ENCODE measurements at places on chromosomes 6 and 20.

DNA sequence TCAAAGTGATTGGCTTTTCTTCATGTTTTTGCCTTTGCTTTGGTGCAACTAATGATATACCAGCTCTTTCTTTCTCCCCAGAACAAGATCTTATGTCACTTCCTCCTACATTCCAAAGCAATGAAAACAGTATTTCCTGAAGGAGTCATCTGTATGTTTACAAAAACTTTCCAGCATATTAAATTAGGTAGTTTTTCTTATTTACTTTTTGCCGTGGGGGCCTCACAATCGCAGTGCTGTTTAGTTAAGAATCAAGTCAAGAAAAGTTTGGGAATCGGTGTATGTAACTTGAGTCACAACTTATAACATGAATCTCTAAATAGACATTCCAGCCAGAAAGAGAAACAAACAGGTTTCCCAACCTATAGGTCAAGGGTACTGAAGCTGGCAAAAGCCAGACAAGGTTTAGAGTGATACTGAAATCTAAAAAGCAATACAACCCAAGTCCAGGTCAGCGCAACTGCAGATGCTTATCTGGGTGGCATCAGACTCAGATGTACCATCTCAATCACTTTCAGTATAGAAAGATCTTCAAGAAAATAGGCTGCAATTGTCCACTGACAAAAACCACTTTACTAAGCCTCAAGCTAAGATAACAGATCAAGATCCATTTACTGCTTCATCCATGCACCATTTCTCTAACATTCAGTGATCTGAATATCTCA lies 63.6 kb downstream of the IPCEF1 start:
- no peak overlapping the region for H3K4me3 ChIP-seq
- DNase-seq = no peak
- no peaks in the 10 kb centered on the region for H3K4me1 ChIP-seq
- H3K36me3 ChIP-seq = no peaks in the 10 kb centered on the region

- H3K27ac ChIP-seq = no peak overlapping the region
- DNase-seq = no peak
- H3K4me3 ChIP-seq = no peak overlapping the region
Measured at GRCh38 chr6:100740439-100740838, 140.7 kb downstream of the ASCC3 start.

- H3K4me1 ChIP-seq = peaks cover 39% of the 10 kb centered on the region
- H3K27ac ChIP-seq = no peak overlapping the region
- H3K4me3 ChIP-seq = no peak overlapping the region
- H3K36me3 ChIP-seq = no peaks in the 10 kb centered on the region
- no peaks in the 10 kb centered on the region for H3K27me3 ChIP-seq
Measured at GRCh38 chr6:166440106-166440505, 57.4 kb upstream of the MPC1 start.

DNA sequence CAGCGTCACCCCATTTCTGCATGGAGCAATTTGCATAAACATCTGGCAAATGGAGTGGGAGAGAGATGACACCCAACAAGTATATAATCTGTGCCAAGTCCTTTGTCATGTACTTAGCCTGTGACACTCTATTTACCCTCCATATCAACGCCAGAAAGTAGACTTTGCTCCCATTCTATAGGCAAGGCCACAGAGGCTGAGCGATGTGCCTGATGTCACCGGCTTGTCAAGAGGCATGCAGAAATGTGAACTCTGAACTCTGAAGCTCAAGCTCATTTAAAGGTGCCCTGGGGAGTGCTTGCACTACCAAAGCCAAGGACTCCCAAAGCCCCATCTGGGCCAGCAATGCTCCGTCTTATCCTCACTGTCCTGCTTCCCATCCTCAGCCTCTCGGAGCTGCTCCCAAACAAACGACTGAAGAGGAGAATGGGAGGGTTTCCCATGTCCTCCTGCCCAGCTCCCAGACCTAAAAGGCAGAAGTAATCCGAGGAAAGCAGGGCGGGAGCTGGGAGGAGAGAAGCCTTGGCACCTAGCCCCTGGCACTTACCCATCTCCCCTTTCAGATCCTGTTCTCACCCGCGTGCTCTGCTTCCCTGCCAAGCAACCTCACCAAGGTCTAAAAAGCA lies 9.2 kb downstream of the CPNE5 start:
- H3K27me3 ChIP-seq = no peaks in the 10 kb centered on the region
- H3K4me1 ChIP-seq = no peaks in the 10 kb centered on the region

GRCh38 chr20:53672484-53673129 lies 79.0 kb upstream of the ZNF217 start:
- H3K27me3 ChIP-seq = no peaks in the 10 kb centered on the region
- no peaks in the 10 kb centered on the region for H3K36me3 ChIP-seq
- no peak overlapping the region for H3K27ac ChIP-seq
- H3K4me1 ChIP-seq = peaks cover 4% of the 10 kb centered on the region
- DNase-seq = no peak

GRCh38 chr6:137765059-137765458 lies 102.0 kb upstream of the TNFAIP3 start:
- peaks cover 37% of the 10 kb centered on the region for H3K4me1 ChIP-seq
- H3K27me3 ChIP-seq = no peaks in the 10 kb centered on the region
- no peak for DNase-seq
- no peaks in the 10 kb centered on the region for H3K36me3 ChIP-seq
- H3K27ac ChIP-seq = no peak overlapping the region
- no peak overlapping the region for H3K4me3 ChIP-seq

- H3K4me3 ChIP-seq = no peak overlapping the region
- peaks cover 17% of the 10 kb centered on the region for H3K36me3 ChIP-seq
- no peaks in the 10 kb centered on the region for H3K27me3 ChIP-seq
- no peak overlapping the region for H3K27ac ChIP-seq
Measured at GRCh38 chr6:29946223-29947076, 4.1 kb downstream of the HLA-A start.

GRCh38 chr20:53079828-53080686 lies 107.9 kb downstream of the TSHZ2 start:
- no peak overlapping the region for H3K27ac ChIP-seq
- no peak overlapping the region for H3K4me3 ChIP-seq
- H3K4me1 ChIP-seq = no peaks in the 10 kb centered on the region
- no peak for DNase-seq

DNA sequence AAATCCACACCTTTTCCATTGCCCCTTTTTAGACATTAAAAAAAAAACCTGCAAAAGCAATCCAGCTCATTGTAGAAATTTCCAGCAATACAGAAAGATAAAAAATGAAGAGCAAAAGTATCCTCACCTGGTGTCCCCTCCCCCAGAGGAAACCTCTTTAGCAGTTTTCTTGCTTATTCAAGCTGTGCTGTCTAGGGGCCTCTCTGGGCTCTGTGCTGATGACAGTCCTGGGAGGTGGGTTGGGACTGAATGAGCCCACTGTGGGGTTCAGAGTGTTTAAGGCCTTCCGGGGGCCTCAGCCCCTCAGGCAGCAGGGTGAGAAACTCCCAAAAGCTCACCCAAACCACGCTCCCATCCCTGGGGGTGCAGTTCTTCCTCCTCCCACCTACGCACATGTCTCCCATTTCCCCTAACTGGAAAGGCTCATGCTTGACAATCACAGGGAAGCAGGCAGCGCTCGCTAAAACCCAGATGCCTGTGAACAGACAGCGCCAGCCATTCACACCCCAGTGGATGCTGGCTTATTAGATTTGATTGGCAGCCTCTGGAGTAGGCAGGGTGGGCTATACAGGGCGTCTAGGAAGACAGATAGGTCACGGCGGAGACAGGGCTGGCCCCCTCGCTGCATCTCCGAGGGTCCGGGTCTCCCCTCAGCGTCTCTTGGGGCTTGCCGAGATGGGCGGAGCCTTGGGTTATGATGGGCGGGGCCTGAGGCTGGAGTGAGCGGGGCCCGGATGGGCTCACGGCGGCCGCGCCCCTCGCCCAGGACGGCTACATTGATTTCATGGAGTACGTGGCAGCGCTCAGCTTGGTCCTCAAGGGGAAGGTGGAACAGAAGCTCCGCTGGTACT lies 4.6 kb downstream of the GUCA1A start:
- no peak for DNase-seq
- H3K27me3 ChIP-seq = no peaks in the 10 kb centered on the region
- no peak overlapping the region for H3K27ac ChIP-seq
- no peak overlapping the region for H3K4me3 ChIP-seq

DNA sequence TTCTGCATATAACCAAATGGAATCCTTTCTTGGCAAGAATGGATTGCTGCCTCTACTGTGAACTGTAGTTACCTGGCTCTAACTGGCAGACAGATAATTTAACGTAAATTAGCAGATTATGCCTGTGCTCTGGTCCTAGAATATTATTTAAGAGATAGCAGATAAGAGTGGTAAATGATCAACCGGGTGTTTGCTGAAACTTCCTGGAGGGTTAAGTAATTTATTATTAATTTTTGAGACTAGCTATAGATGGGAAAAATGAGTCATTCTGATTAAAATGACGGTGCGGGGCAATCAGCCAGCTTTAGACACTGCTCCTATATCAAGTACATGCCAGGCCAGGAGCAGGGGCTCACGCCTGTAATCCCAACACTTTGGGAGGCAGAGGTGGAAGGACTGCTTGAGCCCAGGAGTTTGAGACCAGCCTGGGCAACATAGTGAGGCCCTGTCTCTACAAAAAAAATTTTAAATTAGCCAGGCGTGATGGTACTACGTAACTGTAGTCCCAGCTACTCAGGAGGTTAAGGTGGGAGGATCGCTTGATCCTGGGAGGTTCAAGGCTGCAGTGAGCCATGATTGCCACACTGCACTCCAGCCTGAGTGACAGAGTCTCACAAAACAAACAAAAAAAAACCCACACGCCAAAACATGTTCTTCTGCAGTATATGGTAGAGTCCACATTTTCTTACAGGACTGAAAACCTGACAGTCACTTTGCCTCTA lies 22.6 kb downstream of the B4GALT5 start:
- no peak for DNase-seq
- no peaks in the 10 kb centered on the region for H3K27me3 ChIP-seq
- no peak overlapping the region for H3K4me3 ChIP-seq
- no peak overlapping the region for H3K27ac ChIP-seq

DNA sequence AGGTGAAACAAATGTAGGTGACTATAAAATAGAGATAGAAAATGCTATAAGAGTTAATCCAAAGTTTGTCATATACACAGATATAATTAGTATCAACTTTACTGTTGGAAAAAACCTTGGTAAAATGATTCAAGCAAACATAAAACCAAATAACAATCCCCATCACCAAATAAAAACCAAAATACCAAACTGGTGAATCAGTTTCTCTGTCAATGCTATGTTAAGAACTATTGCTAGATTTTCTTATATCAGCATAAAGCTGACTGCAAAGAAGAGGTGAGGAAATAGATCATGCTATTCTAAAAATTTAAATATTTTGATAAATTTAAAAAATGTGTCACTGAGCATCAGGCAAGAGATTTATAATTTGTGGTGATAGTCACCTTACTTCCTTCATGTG lies 658.4 kb downstream of the PHF3 start:
- no peaks in the 10 kb centered on the region for H3K27me3 ChIP-seq
- H3K4me3 ChIP-seq = no peak overlapping the region
- DNase-seq = no peak
- no peaks in the 10 kb centered on the region for H3K4me1 ChIP-seq
- no peak overlapping the region for H3K27ac ChIP-seq

DNA sequence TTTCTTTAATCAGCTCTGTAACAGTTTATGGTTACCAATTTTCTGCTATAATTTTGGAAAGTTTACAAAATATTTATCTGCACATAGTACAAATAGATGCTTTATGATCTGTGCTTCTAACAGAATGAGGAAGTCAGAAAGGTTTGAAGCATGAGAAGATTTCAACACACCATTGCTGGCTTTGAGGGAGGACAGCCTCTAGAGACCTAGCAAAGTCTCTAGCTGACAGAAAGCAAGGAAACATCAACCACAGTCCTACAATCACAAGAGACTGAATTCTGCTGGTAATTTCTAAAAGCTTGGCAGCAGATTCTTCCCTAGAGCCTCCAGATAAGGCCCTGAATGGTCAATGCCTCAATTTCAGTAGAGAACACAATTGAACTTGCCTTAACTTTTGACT lies 750.8 kb upstream of the SLC35B3 start:
- no peaks in the 10 kb centered on the region for H3K36me3 ChIP-seq
- H3K27me3 ChIP-seq = no peaks in the 10 kb centered on the region
- H3K27ac ChIP-seq = no peak overlapping the region
- DNase-seq = no peak
- H3K4me1 ChIP-seq = no peaks in the 10 kb centered on the region

GRCh38 chr20:54260116-54260515 lies 52.2 kb downstream of the PFDN4 start:
- no peaks in the 10 kb centered on the region for H3K36me3 ChIP-seq
- H3K4me3 ChIP-seq = no peak overlapping the region
- no peak overlapping the region for H3K27ac ChIP-seq
- H3K27me3 ChIP-seq = peaks cover 23% of the 10 kb centered on the region

- H3K4me1 ChIP-seq = no peaks in the 10 kb centered on the region
- no peak overlapping the region for H3K4me3 ChIP-seq
- no peaks in the 10 kb centered on the region for H3K27me3 ChIP-seq
Measured at GRCh38 chr6:99091985-99092384, 144.2 kb upstream of the FBXL4 start.

GRCh38 chr6:93555292-93555691 lies 135.9 kb upstream of the EPHA7 start:
- H3K27me3 ChIP-seq = no peaks in the 10 kb centered on the region
- DNase-seq = no peak
- H3K4me3 ChIP-seq = no peak overlapping the region
- no peaks in the 10 kb centered on the region for H3K4me1 ChIP-seq
- no peak overlapping the region for H3K27ac ChIP-seq

- no peaks in the 10 kb centered on the region for H3K27me3 ChIP-seq
- H3K27ac ChIP-seq = peak overlapping the region; percentile 32
- H3K4me3 ChIP-seq = no peak overlapping the region
- peaks cover 35% of the 10 kb centered on the region for H3K4me1 ChIP-seq
- no peak for DNase-seq
- H3K36me3 ChIP-seq = no peaks in the 10 kb centered on the region
Measured at GRCh38 chr20:53647286-53647821, 53.7 kb upstream of the ZNF217 start.

DNA sequence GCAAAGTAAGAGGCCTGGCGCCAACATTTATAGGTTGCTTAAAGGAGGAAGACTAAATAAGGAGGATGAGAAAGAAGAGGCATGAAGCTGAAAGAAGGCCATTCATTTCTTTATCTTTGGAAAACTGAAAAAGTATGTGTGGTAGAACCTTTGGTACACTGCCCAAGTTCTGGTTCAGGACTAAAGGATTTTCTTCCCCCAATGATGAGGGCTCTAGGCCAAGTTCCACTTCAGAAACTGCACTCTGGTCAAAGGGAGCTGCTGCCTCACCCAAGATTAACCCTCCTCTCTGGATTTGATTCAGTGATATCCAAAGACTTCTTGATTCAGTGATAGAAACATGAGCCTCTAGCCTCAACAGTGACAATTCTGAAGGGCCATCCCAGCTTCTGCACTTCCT lies 5.0 kb upstream of the KPNA5 start:
- peaks cover 3% of the 10 kb centered on the region for H3K27me3 ChIP-seq
- no peak overlapping the region for H3K4me3 ChIP-seq
- H3K4me1 ChIP-seq = peaks cover 10% of the 10 kb centered on the region
- H3K36me3 ChIP-seq = no peaks in the 10 kb centered on the region
- no peak overlapping the region for H3K27ac ChIP-seq

GRCh38 chr20:39025883-39026282 lies 63.7 kb downstream of the DHX35 start:
- no peak overlapping the region for H3K27ac ChIP-seq
- no peaks in the 10 kb centered on the region for H3K27me3 ChIP-seq

GRCh38 chr6:13810688-13811446 lies 3.5 kb downstream of the MCUR1 start:
- peaks cover 26% of the 10 kb centered on the region for H3K36me3 ChIP-seq
- peaks cover 32% of the 10 kb centered on the region for H3K4me1 ChIP-seq
- H3K4me3 ChIP-seq = no peak overlapping the region
- no peak for DNase-seq
- no peak overlapping the region for H3K27ac ChIP-seq
- H3K27me3 ChIP-seq = no peaks in the 10 kb centered on the region

- no peak for DNase-seq
- H3K4me1 ChIP-seq = peaks cover 49% of the 10 kb centered on the region
- H3K27ac ChIP-seq = no peak overlapping the region
- H3K36me3 ChIP-seq = no peaks in the 10 kb centered on the region
- H3K4me3 ChIP-seq = no peak overlapping the region
Measured at GRCh38 chr6:35723587-35723986, 13.2 kb upstream of the ARMC12 start.

Data from DND-41 (cell line).